ENCODE measurements at places on chromosomes 12 and 14.
A peak's percentile ranks its signal among the peaks of the same experiment; 100 is the strongest.

- no peak for DNase-seq
These were observed 231.9 kb downstream of the TTC8 start for GRCh38 chr14:89056394-89056793.

GRCh38 chr12:116125956-116126566 lies 151.4 kb downstream of the MED13L start:
- DNase-seq, result peak; percentile 26

GRCh38 chr14:61098721-61099120 lies 117.7 kb downstream of the SLC38A6 start:
- DNase-seq, result peak; percentile 21

- DNase-seq, result no peak
These were observed 457.9 kb upstream of the FOXG1 start for GRCh38 chr14:28308734-28309133.

GRCh38 chr12:104835317-104835716 lies 122.8 kb downstream of the SLC41A2 start:
- DNase-seq, result no peak

DNA sequence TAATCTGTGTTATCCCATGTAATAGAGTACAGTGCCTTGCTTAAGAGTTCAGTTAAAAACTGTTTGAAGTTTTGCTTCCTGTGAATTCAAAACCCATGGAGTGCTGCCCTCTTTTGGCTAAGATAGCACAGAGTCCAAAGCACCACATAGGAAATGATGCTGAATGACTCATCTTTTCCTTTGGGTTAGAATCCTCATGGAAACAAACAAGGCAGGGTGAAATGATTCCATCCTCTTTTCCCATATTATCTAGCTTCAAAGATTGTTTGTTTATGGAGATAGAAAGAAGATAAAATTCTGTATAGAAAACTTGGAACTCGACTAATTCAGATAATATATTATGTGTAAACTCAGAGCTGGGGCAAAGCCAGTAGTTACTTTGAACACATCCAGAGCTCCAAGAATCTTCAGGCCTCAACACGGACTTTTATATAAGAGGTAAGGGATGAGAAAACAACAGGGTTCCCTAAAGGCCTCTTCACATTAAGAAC lies 87.4 kb downstream of the OTOGL start:
- peak; percentile 93 for DNase-seq

DNA sequence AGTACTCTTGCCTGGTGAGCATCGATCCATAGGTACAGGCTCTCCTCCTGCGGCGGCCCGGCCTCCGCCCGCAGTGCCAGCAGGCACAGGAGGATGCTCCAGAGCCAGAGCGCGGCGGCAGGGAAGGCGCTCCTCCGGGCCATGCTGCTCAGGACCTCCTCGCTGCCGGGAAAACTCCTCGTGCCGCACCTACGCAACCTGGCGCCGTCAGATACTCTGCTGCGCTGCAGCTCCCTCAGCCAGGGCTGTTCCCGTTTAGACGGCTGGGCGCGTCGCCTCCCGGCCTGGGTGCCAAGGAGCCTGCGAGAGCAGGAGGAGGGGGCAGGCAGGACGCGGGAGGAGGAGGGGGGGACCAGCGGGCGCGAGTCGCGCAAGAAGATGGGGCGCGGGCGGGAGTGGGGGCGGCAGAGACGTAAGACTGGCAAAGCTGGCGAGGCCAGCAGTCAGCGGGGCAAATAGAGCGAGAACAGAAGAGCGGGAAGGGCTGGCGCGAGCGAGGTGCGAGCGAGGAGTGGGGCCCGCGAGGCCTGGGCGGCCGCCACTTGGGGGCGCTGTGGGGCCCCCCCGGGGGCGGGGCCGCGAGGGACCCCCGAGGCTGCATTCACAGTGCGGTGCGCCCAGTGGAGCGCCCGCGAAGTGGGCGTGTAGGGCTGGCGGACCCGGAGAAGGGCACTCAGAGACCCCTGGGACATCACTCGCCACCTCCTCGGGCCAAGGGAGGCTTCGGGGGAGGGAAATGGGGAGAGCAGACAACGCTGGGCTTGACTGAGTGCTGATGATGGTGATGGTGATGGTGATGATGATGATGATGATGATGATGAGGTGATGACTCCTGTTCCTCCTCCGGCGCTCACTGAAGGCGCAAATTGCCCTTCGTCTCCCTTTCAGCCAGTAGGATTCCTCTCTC lies at the start of gene WIF1:
Gene WIF1, minus strand, starts transcription at position 257 of the 907 bp plus-strand sequence. Its CDS starts 114 bp downstream, at position 143.
- peak; percentile 1 for DNase-seq

DNA sequence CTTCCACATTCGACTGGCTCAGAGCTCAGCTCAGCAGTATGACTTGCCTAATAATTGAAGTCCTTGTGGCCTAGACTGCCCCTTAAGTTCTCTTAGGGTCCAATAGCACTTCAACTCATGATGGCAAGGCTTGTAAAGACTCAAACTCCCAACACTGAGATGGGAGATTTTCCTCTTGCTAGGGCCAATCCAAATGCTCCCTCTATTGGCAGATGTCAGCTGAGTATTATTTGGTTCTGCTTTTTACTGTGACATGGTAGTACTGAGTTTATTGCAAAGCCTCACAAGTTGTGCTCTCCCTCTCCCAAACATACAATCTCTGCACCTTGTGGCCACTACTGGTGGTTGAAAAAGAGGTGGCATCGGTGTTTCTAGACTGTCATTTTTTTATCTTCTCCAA lies 164.2 kb downstream of the ALG10 start:
- no peak for DNase-seq

DNA sequence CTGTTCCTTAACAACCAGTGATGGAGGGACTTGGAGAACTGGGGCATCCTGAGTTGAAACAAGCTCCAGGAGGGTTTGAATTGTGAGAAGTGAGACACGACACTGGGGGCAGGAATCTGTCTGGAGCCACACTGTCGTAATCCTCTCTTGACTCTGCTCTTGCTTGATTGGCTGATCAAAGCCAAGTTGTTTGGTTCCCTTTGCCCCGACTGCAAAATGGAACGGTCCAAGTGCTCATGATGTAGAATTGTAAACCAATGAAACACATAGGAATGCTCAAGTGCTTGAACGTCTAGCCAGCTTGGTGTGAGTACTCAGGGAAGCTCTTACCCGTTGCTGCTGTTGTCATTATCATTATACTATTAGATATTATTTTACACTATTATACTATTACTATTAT lies 98.1 kb downstream of the TMEM132C start:
- DNase-seq, result no peak

DNA sequence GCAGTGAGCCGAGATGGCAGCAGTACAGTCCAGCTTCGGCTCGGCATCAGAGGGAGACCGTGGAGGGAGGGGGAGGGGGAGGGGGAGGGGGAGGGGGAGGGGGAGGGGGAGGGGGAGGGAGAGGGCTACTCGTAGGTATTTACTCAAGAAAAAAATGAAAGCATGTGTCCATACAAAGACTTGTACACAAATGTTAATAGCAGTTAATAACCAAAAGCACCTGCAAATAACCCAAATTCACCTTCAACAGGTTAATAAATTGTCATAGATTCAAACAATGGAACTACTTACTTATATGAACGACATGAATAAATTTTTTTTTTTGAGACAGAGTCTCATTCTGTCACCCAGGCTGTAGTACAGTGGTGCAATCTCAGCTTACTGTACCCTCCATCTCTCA lies 152.4 kb downstream of the BRMS1L start:
- no peak for DNase-seq

DNA sequence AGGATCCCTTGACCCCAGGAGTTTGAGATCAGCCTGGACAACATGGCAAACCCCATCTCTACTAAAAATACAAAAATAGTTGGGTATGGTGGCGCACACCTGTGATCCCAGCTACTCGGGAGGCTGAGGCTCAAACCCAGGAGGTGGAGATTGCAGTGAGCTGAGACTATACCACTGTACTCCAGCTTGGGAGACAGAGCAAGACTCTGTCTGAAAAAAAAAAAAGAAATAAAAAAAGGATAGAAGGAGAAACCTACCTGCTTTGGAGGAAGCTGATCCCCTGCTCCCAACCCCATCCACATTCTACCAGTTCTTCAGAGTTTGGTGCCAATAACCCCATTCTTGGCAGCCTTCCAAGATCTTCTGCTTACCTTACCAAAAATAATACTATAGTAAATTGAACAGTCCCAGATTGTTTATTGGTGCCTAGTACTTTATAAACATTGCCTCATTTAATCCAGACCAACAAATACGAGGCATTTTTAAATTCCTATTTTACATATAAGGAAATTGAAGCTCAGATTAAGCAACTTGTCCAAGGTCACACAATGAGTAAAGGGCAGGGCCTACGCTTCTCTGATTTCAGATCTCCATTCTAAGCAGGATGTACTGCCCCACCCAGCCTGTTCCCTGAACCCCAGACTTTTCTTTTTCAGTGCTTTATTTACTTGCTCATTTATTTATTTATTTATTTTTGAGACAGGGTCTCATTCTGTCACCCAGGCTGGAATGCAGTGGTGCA lies 33.2 kb upstream of the FAM222A start:
- no peak for DNase-seq

GRCh38 chr14:101027291-101027690 lies 123.8 kb upstream of the RTL1 start:
- no peak for DNase-seq

GRCh38 chr14:50999726-51000125 lies 55.4 kb upstream of the PYGL start:
- no peak for DNase-seq

- no peak for DNase-seq
These were observed 34.1 kb upstream of the CHGA start for GRCh38 chr14:92888896-92889295.

DNA sequence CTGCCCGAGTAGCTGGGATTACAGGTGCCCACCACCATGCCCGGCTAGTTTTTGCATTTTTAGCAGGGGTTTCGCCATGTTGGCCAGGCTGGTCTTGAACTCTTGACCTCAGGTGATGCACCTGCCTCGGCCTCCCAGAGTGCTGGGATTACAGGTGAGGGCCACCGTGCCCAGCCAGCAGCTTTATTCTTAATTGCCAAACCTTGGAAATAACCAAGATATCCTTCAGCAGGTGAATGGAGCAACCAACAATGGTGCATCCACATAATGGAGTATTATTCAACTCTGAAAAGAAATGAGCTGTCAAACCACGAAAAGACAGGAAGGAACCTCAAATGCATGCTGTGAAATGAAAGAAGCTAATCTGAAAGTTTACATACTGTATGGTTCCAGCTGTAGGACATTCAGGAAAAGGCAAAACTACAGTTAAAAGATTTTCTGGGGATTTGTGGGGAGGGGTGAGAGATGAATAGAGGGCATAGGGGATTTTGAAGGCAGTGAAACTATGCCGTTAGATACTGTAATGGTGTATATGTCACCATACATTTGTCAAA lies 118.8 kb upstream of the CCND2 start:
- DNase-seq, result no peak

- peak; percentile 70 for DNase-seq
These were observed 95.2 kb downstream of the KCNA5 start for GRCh38 chr12:5138845-5139244.

DNA sequence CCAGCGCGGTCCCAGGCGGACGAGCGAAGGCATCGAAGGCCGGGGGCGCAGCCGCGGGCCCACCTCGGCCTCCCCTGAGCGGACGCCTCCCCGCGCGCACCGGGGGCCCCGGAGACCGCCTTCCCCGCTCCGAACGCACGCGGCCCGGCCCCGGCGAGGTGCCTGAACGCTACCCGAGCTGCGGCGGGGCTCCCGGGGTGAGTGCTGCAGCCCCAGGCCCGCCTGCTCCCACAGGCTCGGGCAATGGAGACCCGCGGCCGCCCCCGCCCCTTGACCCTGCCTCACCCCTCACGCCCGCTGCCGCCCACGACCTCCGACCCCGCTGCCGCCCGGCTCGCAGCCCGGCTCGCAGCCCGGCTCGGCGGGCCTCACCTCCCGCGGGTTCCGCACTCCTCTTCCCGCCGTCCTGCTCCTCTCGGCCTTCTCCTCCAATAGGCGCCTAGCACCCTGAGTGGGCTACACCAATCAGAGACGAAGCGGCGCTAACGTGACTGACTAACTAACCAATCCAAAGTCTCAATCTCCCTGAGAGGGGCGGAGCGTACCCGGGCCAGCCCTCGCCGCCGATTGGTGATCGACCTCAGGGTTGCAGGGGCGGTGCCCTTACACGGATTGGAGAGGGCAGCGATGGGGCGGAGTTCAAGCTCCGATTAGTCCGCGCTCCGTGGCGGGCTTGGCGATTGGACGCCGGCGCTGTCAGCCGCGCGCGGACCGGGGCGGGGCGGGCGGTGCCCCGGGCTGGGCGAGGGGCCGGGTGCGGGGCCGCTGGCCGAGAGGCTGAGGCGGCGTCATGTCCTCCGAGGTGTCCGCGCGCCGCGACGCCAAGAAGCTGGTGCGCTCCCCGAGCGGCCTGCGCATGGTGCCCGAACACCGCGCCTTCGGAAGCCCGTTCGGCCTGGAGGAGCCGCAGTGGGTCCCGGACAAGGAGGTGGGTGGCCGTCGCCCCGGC lies at the start of the genes XRCC3 and ZFYVE21:
Gene XRCC3, minus strand, starts transcription at position 400 of the 949 bp plus-strand sequence. CDS start 4,364 bp downstream, outside the sequence.
Gene ZFYVE21, plus strand, starts transcription at position 759 of the 949 bp plus-strand sequence. Its CDS starts 32 bp downstream, at position 791.
- DNase-seq, result peak; percentile 99

DNA sequence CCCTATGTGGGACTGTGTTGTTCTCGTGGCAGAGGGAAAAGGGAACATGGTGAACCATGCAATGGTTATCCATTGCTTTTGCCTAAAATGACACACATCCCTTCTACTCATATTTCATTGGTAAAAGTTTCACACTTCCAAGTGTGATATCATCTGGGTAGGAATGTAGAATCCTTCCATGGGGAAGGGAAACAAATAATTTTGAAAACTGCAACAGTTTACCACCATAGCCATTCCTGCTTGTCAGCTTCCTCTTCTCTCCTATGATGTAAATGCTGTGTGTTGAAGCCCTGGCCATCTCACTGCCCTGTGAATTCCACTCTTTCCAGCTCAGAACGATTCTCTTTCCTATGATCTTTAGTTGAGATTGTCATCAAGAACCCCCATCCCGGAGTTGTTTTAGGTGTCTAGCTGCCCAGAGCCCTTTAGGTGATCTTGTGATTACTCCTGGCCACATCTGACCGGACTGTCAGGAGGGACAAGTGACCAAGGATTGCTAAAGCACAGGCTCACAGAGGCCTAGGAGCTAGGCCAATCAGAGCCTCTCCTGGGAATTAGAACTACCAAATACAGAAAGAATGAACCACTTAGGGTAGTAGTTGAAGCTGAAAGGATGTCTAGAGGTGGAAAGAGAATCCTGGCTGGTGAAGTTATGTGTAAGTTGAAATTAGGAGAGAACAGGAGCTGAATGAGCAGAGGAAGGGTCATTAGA lies 84.6 kb downstream of the VCPKMT start:
- DNase-seq, result peak; percentile 79

- DNase-seq, result peak; percentile 47
These were observed 398.4 kb downstream of the DAD1 start for GRCh38 chr14:22190411-22191191.

GRCh38 chr14:105527381-105527825 lies 1.0 kb downstream of the TMEM121 start:
- no peak for DNase-seq

DNA sequence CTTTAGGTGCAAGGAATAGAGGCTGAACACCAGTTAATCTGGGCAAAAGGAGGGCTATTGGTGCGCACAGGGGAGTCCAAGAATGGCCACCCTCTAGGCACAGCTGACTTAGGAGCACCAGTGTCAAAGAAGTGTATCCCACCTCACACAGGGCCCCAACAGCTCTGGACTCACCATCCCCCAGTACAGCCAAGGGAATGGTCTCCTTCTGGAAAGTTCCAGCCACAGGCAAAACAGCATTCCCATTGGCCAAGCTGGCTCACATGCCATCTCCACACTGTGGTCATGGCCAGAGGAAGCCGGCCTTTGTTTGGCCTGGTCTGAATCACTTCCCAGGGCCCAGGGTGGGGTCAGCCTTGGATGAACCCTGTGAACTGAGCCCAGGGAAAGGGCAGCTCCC lies 120.1 kb downstream of the DICER1 start:
- no peak for DNase-seq
